Activated naive CD8-positive, alpha-beta T cell treated with anti-CD3 and anti-CD28 coated beads, Interleukin-2, amount 50 U/mL, for 16 hours (primary cell): ENCODE measurements at places on chromosomes 3 and 15.

GRCh38 chr3:184806567-184807271 lies 5.2 kb upstream of the VPS8 start:
- DNase-seq = no peak

DNA sequence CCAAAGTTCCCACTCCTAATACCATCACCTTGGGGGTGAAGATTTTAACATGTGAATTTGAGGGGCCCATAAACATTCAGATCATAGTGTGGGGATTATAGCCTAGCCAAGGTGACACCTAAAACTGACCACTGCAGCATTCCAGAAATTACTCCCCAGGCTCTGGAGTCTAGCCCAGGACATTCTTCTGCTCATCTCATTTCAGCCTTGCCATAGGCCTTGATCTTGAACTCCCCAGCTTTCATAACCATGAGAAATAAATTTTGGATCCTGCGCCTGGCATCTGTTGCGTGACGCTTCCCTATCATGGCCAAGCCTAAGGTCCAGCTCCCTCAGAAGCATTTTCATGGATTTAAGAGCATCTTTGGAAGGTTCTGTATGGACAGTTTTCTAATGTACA lies 502.9 kb upstream of the THBS1 start:
- DNase-seq = no peak

GRCh38 chr3:155370198-155370597 lies 76.7 kb upstream of the STRIT1 start:
- no peak for DNase-seq

GRCh38 chr3:157067114-157067513 lies 92.8 kb downstream of the CCNL1 start:
- DNase-seq = no peak

DNA sequence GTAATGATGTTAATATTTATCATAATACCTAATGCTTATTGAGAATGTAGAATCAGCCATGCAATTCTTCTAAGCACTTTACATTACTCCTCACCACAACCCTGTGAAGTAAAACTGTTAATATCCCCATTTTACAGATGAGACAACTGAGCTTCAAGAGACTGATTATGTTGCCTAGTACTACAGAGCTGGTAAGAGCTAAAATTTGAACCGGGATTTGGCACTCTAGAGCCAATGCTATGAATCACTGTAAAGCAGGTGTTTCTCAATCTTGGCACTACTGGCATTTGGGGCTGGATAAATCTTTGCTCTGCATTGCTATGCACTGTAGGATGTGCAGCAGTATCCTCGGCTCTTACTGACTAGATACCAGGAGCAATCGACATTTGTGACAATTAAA lies 367.7 kb downstream of the MAGI1 start:
- no peak for DNase-seq

DNA sequence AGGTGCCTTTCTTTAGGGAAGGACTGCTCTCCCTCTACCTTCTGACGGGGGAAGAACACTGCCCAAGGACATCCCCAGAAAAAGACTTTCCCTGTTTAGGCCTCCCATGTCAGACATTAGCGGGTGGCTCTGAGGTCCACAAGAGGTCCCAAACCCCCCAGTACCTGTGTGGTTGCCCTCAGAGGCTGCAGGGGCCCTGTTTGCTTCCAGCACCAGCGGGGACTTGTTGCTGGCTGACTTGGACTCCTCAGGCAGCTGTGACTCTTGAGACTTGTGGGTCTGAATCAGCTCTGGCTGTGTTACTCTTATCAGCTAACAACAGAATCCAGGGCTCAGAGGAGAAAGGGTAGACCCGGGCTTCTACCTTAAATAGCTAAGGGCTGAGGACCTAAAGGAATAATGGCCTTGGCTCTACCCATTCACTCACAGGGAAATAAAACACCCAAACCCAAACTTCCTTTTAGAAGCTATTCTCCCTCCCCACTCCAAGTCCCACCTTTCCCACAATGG lies 39.2 kb downstream of the SEMA3G start:
- no peak for DNase-seq

DNA sequence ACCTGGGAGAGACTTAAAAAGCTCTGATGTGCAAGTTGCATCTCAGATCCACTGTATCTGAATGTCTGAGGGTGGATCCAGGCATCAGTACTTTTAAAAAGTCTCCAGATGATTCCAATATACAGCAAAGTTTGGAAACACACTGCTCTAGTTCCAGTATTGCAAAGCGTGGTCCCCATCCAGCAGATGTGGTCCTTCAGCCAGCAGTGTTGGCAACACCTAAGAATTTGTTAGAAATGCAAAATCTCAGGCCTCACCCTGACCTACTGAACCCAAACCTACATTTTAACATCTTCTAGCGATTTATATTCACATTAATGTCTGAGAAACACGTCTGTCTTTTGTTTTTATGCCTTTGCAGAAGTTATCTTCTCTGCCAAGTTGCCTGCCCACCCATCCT lies 32.2 kb upstream of the SGO1 start:
- DNase-seq = no peak

GRCh38 chr15:24696842-24697241 lies 21.3 kb downstream of the NPAP1 start:
- no peak for DNase-seq

DNA sequence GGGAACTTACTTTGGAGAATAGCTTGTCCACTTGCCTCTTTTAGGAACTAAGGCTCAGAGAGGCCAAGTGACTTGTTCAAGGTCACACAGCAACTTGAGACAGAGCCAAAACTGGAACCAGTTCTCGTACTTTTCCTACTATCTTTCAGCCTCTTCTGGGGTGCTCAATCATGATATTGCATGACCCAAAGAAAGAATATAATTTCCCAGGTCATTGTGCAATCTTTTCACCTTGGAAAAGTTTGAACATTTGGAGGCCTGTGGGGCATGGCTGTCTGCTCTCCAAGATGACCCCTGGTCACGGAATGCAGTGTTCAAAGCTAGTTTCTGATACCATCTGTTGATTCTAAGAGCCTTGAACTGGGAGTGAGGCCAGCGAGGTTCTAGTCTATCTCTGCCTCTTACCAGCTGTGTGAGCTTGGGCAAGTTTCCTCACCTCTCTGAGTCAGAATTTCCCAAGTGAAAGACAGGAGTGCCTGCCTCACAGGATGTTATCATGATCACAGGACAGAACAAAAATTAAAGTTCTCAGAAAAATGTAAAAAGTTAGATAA lies 89.7 kb downstream of the BDH1 start:
- no peak for DNase-seq

- DNase-seq = no peak
Measured at GRCh38 chr15:74857082-74857655, 14.2 kb upstream of the ULK3 start.

DNA sequence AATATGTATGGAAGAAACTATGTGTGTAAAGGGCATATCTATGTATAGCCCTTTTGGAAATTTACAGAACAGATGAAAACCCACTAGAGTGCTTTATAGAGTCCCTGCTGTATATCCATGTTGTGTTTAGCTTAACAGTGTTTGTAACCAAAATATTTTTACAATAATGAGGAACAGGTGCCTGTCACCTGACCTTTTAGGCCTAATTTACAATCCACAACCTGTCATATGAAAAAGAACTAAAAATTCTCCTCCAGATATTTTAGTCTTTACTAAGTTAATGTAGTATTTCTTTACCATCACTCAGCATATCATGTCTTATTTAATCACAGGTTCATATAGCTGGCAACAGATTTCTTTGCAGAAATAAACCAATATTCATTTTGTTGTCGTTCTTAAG lies 16.4 kb upstream of the SATB1 start:
- no peak for DNase-seq

DNA sequence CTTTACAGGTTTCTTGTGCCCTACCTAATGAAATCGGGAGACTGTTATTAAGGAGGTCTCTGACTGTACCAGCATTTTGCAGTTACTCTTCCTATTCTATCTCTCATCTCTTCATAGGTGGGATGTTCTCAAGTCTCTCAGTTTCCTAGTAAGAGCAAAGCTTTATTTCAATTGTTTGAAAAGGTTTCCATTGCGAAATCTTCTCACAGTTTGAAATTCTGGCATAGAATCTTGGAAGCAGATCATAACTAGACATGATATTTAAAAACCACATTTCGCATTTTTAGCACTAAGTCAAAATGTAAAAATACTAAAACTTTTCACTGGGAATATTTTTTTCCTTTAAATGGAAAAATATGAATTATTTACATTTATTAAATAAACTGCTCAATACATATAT lies 1311.4 kb downstream of the ROBO2 start:
- DNase-seq = no peak

- no peak for DNase-seq
Measured at GRCh38 chr3:77319711-77320110, 279.8 kb downstream of the ROBO2 start.

- no peak for DNase-seq
Measured at GRCh38 chr15:74208901-74209559, 6.4 kb upstream of the STRA6 start.
